Motor neuron (in vitro differentiated cells): ENCODE measurements at places on chromosomes 3 and 15. TPM values are rescaled to one million over a fixed set of nuclear protein-coding genes. Genes with fewer than 3 reads are reported as not detected.

DNA sequence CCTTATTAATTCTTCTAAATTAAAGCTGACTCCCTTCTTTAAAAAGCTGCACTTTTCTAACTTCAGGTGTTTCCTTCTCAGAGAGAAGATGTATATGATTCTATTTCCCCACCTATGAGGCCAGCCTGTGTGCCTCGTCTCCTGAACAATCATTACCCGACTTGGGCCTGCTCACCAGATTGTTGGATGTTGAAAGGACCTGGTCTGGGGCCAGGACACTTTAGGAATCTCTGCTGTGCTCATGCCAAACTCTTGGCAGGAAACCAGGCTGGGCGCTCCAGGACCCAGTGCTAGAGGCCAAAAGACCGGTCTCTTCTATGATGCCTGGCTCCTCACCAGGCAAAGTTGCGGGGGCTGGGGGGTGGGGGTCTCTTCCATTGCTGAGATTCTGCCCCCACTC lies 16.9 kb upstream of the LRRC31 start:
- no peak for ATAC-seq

DNA sequence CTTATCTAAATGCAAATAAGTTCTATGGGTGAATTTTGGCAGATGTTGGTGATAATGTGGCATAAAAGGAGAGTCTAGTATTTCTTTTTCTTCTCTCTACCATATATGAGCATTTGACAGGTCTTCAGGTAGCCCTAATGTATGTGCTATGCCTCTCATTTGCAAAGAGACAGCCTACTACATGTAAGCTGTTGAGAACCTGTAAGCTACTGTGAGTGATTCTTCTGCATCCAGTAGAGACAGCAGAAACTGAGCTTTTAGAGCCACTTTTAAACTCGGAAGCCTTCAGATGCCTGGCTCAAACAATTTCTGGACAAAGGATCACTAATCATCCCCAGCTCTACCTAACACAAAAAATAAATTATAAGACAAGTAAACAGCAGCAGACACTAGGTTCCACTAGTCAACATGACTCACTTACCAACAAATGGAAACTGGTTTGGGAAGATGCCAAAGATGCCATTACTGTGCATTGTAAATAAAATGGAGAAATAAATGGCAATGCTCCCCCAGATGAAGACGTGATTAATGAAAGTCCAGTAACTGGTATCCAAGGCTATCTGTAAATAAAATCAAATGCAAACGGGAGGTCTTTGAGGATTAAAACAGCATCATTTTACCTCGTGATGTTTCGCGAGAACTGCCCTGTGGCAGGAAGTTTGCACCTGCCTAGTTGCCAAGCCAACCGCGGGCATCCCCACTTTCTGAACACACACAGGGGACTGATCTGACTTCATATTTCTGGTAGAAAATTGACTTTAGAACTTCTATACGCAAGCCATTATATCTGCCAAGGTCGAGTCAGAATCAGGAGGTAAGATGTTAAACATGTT lies 245.3 kb downstream of the DTWD1 start:
- ATAC-seq = no peak

GRCh38 chr3:127671523-127672428 lies 976 bp upstream of the ABTB1 start:
- ATAC-seq = peak; percentile 0

- no peak for ATAC-seq
Observed at GRCh38 chr3:50582083-50582482, 12.8 kb downstream of the HEMK1 start.

DNA sequence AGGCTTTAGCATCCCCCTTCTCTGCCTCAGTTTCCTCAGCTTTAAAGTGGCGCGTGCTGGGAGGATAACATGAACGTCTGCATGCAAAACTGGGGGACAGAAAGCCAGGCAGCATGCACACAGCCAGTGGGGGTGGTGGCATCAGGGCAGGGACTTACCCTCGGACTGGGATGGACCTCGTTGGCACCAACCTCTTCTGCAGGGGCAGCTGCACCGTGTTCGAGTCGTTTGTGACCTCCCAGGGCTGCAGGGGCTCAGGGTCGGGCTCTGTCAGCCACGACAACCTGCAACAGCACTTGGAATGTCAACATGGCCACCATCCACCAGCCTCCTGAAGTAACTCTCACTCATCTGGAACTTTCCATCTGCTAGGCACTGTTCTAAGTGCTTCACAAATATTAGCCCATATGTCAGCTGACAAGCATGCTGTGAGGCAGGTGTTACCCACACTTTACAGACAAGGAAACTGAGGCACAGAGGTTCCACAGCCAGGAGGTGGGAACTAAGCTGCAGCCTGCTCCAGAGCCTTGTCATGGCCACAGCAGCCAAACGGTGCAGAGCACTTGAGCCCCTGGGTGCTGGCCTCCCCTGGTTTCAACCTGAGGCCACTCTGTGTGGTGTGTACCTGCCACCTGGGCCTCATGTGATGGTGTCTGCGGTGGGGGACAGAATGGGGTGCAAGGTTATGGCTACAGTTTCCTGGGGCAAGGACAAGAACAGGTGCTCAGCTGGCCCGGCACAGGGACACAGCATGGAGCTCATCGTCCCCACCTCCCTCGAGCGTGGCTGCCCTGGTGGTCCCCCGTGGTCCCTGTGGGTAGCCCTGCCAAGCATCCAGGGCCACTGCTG lies 6.7 kb downstream of the C3orf22 start:
- no peak for ATAC-seq

DNA sequence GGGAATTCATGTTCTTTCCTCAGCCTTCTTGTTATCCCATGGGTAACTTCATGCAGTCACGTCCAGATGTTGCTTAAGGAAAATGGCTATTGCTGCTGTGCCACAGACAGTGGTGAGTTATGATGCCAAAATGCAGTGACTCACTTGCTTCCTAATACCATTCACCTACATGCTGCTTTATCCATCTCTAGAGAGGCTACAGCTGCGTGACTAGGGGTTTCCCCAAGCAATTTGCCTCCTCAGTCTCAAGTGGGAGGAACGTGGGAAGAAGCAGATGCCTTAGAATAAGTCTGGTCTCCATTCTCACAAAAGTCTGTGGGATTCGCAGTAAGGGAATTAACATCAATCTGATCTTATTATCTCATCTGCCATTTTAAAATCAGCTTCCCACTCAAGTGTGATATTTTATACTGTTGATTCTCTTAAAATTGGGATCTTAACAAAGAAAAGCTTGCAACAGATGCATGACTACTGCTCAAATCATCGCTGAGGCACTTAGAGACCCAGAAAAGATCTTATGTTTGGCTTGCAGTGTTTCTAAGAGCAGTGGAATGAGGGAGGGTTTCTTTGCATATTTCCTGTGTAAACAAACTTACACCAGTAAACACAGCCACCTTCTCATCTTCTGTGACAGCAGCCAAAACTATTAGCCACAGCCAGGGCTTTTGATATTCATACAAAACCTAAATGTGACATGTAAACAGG lies 62.0 kb upstream of the ACP3 start:
- no peak for ATAC-seq

DNA sequence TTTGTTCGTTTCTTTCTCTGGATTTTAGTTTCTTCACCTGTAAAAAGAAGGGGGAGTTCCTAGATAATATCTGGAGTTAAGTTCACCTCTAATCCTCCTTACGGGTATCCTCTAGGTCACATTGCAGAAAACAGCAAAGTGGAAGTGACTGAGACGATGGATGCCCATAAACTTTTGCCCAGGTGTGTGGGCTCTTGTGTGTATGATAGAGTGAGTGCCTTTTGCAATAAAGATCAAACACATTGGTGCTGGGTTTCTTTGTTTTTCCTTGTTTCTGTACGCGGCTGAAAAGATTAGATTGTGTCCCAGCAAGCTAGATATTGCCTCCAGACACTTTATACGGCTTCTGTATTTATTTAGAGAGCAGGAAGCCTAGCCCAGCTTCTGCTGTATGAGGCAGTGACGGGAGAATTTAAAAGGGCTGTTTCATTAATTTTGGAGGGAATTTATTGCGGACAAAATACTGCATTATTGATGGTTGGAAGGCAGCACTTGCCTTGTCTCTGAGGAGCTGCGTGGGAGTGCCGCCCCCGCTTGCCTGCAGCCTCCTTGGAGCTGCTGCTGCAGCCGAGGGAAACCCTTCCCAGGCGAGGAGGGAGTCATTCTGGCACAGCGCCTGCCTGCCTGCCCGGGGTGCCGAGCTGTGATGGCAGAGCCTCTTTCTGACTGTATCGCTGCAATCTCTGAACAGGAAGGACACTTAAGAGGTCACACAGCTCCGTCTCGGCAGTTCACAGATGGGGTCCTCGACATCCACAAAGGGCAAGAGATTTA lies 38.5 kb downstream of the PYDC2 start:
- peak; percentile 62 for ATAC-seq

DNA sequence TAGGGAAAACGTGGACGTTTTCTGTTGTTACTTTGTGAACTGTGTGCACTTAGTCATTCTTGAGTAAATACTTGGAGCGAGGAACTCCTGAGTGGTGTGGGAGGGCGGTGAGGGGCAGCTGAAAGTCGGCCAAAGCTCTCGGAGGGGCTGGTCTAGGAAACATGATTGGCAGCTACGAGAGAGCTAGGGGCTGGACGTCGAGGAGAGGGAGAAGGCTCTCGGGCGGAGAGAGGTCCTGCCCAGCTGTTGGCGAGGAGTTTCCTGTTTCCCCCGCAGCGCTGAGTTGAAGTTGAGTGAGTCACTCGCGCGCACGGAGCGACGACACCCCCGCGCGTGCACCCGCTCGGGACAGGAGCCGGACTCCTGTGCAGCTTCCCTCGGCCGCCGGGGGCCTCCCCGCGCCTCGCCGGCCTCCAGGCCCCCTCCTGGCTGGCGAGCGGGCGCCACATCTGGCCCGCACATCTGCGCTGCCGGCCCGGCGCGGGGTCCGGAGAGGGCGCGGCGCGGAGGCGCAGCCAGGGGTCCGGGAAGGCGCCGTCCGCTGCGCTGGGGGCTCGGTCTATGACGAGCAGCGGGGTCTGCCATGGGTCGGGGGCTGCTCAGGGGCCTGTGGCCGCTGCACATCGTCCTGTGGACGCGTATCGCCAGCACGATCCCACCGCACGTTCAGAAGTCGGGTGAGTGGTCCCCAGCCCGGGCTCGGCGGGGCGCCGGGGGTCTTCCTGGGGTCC lies at the start of gene TGFBR2:
TSS of gene TGFBR2 (plus strand) at position 301 of the 731 bp plus-strand sequence. CDS start at position 584, 283 bp downstream.
- ATAC-seq = peak; percentile 90

- no peak for ATAC-seq
Observed at GRCh38 chr3:45008117-45008516, 18.0 kb upstream of the CLEC3B start.

GRCh38 chr3:159250961-159251360 lies 449.1 kb downstream of the MFSD1 start:
- no peak for ATAC-seq

DNA sequence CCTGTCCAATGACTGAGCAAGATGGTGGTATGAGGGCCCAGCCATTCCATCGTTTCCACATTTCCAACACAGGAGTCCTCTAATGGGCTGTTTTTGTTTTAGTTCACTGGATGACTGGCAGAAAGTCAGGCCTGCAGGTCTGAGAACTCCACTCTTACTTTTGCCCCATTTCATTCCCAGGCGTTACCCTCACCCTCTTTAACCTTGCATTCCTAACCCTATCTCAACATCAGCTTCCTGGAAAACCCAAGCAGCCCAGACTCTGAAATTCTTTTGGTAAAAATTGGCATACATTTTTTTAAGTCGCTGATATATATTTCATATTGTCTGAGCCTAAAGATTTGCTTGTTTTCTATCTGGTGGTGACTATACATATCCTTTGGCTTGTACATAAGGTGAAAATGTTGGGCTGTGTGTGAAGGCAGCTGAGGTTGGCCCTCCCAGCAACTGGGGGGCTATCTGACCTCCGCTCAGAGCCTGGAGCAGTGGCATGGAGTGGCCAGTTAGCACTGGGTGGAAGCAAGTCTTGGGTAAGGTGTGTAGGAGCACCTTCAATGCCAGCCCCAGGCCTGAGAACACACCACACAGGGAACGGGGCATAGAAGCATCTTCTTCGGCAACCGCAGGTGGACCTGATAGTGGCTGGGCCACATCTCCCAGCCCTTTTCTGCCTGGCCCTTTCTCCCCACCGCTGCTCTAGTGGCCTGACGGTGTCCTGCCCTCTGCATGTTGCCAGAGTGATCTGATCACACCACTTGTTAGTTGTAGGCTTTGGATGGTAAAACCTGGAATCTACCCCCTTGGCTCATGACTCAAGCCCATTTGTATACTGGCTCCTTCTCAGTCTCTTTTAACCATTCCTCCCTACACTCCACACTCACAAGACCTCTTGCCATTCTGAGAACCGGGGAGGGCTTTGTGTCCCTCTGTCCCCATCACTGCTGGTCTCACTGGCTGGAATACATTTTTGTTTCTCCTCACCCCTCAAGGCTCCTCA lies 50.0 kb downstream of the AMOTL2 start:
- no peak for ATAC-seq

DNA sequence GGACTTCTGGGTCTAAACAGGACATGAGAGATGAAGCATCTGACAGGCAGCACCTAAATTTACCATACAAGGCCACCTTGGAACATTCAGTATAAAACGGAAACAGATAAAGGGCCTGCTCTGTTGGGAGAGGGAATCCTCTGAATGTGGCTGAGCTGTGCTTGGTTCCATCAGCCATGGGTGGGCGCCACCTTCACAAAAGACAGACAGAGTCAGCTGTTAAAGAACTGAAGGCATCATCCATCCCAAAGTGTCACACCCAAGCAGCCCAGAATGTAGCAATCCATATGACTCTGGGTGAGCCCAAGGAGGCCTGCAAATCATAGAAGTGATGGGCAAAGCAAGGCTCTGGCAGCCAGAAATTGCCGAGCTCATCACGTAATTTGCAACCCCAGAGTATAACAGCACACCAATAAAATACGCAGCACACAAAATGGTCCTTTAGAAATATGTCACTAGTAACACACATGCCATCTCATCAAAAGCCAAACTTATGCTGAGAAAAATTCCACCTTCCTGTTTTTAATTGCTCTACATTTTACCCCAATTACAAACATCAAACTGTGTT lies 24.8 kb upstream of the RBP1 start:
- peak; percentile 92 for ATAC-seq

- ATAC-seq = peak; percentile 47
Observed at GRCh38 chr3:5053021-5053831, 68.9 kb upstream of the ARL8B start.

DNA sequence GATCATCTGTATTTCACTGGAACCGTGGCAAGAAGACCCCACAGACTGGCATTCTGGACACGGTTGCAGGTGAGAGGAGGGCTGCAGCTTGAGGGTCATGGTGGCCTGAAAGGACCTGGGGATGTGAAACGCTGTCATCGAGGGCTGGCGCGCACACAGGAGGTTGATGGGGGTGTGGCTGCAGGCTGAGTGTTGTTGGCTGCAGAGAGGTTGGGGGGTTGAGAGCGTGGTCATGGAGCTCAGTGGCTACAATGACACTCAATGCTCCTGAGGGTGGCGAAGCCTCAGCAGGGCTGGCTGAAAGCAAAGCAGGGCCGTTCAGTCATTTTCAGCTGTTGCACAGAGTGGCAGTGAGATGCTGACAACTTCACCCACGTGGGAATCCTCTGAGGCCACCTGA lies 21.0 kb downstream of the CPN2 start:
- ATAC-seq = no peak

- ATAC-seq = peak; percentile 81
Observed at GRCh38 chr15:93331545-93332167, 242.6 kb upstream of the RGMA start.

- peak; percentile 92 for ATAC-seq
Observed at GRCh38 chr3:168095611-168096209, at the start of gene GOLIM4. Gene GOLIM4, minus strand, starts transcription at chr3:168095924. Its CDS starts 639 bp downstream, at chr3:168095285.

The RAB43 gene
- 1.5 and 1.9 TPM in 2 replicates for total RNA-seq

The CCR4 gene
- 0.10 TPM in 1 of 2 replicates, not detected in the other for total RNA-seq

The ISG20 gene
- 11.6 and 13.3 TPM in 2 replicates for total RNA-seq

The PYGO1 gene
- 19.6 and 20.4 TPM in 2 replicates for total RNA-seq

The CALML4 gene
- 3.8 and 3.9 TPM in 2 replicates for total RNA-seq

The SHF gene
- 0.59 and 1.0 TPM in 2 replicates for total RNA-seq

The ARHGAP11A gene
- total RNA-seq = 20.3 and 24.4 TPM in 2 replicates

The ZPLD1 gene
- total RNA-seq = 0.16 TPM in 1 of 2 replicates, not detected in the other

The KY gene
- 0.60 and 0.81 TPM in 2 replicates for total RNA-seq

The CLRN1 gene
- not detected in 2 replicates for total RNA-seq

The MYRIP gene
- total RNA-seq = 3.1 and 3.3 TPM in 2 replicates

The PLOD2 gene
- total RNA-seq = 62.0 and 75.1 TPM in 2 replicates
